Cortex of kidney (tissue), 1 donor: ENCODE measurements at places on chromosomes 7 and 10.

GRCh38 chr7:120665068-120665467, 192.9 kb downstream of the TSPAN12 start:
- no peak for DNase-seq

DNA sequence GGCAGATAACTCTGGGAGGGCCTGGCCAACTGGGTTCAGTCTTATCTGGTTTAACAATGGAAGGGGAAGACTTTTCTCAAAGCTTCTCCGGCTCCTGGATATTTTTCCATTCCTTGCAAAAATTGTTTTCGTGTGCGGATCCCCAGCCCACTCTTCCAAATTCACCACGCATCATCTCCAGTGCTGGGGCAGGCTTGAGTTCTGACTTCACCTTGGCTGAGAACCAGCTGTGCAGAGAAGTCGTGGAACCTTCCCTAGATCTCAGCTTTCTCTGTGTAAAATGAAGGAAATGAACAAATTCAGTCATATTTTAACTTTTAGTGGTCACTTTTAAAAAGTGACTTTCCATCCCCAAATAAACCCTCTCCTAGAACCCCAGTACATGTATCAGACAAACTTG, 297.0 kb downstream of the TCF7L2 start:
- DNase-seq, result no peak

- DNase-seq, result no peak
These were observed 87.2 kb upstream of the AGK start for GRCh38 chr7:141463986-141464385.

- no peak for DNase-seq
These were observed 54.8 kb downstream of the ATAD1 start for GRCh38 chr10:87763086-87763861.

- no peak for DNase-seq
These were observed 17.7 kb upstream of the GTPBP4 start for GRCh38 chr10:970311-971149.

GRCh38 chr7:3520206-3520605, 219.2 kb downstream of the SDK1 start:
- DNase-seq, result no peak

DNA sequence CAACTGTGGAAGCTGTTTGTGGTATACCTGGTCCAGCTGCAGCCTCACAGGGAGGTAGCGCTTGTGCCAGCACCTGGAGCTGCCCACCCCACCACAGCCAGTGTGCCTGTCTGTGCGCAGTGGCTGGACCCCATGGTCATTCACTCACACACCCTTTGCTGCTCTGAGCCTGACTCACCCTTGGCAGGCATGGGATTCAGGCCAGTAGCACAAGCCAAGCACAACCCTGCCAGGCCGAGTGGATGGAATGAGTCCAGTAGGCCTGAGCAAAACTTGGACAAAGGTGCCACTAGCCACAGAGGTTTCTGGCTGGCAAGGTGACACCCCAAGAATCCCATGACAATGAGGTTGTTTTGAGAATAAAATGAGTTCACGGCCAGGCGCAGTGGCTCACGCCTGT, 19.0 kb downstream of the RBM48 start:
- DNase-seq, result no peak

GRCh38 chr7:36281945-36282717, 107.5 kb upstream of the ANLN start:
- no peak for DNase-seq

- no peak for DNase-seq
These were observed 34.2 kb downstream of the DNAJC12 start for GRCh38 chr10:67803588-67804394.

GRCh38 chr10:66575251-66575855, 350.5 kb upstream of the LRRTM3 start:
- no peak for DNase-seq

DNA sequence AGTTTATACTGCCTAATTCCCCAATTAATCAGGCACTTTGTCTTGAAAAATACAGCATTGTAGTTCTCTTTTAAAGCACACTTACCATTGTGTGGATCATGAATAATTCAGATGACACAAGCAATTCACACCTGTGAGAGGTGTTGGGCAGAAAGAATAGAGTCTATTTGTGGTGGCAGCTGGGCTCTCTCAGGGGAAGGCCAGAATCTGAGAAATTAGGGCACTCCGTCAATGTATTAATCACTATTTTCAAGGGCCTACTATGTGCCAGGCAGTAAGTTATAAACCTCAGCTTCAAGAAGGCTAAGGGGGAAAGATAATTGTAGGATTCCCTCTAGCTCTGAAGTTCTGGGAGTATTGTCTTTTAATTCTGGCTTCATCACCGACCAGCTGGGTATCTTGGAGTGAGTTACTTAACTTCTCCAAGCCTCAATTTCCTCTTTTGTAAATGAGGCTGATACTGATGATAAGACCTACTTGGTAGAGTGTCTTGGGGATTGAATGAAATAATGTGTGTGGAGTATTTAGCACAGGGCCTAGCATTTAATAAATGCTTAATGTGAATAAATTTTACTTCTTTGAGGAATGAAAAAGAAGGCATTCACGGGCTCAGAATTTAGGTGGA, 2.5 kb downstream of the CHN2 start:
- DNase-seq, result no peak

- no peak for DNase-seq
These were observed 370.8 kb downstream of the CDC14C start for GRCh38 chr7:49295146-49295545.

- DNase-seq, result no peak
These were observed 23.4 kb upstream of the NME8 start for GRCh38 chr7:37825038-37825437.

GRCh38 chr10:49172061-49172776, 16.0 kb downstream of the TMEM273 start:
- no peak for DNase-seq

- no peak for DNase-seq
These were observed 480 bp downstream of the MNX1 start for GRCh38 chr7:157009778-157010587.

- no peak for DNase-seq
These were observed 81.7 kb upstream of the EFCAB10 start for GRCh38 chr7:105662998-105663397.

- DNase-seq, result no peak
These were observed 24.7 kb downstream of the ADK start for GRCh38 chr10:74175510-74176379.

DNA sequence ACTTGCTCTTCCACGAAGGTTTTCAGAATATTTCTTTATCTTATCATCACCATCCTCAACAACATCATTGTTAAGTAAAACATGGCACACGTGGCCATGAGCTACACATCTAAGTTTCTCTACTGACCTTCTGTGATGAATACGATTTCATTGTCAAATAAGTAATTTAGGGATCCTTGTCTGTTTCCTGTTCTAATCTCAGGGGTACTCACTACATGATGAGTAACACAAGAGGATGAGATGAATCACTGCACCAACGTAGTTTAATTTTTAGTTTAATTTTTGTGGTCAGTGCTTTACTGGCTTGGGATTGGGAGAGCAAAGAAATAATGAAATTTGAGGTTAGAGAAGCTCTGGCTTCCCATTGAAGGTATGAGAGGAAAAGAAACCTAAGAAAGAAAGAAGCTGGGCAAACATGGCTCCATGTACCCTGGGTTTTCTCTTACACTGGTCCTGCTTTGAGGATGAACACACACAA, 461.9 kb upstream of the KLF6 start:
- DNase-seq, result no peak

GRCh38 chr10:89399956-89400355, 7.5 kb downstream of the IFIT1 start:
- DNase-seq, result no peak

GRCh38 chr7:76300166-76300731, 2.2 kb upstream of the HSPB1 start:
- DNase-seq, result no peak

DNA sequence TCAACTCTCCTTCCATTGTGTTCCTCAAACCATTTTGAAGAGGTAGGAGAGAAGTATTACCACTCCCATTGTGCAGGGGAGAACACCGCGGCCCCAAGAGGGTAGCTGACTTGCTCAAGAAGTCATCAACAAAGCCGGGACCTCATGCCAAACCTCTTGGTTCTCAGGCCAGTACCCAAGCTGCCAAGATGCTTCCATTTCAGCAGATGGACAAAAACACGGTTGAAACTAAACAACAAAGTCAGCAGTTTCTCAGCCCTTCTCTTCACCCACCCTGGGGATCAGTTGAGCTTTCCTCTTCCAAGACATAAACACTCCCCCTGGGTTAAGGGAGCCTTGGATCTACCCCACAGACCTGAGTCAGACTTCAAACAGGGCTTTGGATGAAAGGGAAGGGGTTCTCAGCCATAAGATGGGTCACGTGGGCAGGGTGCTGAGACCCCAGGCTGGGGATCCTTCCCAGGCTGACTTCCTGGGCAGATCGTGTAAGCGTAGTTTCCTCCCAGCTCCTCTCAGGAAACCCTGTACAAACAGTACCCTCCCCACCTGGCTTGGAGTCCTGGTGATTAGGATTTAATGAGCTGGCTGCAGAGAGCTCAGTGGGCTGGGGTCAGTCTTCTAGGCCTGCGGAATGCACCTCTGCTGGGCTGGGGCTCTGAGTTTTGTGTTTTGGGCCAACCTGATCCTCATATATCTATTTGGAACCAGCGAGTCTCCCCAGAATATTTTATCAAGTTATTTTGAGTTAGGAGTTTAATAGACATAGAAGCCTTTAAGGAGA, 27.3 kb downstream of the EMX2 start:
- no peak for DNase-seq

GRCh38 chr7:83976302-83976701, 218.3 kb downstream of the SEMA3A start:
- DNase-seq, result no peak

GRCh38 chr10:61669849-61670248, 7.1 kb downstream of the CABCOCO1 start:
- DNase-seq, result no peak

GRCh38 chr7:151181011-151181431, 6.0 kb downstream of the ASB10 start:
- no peak for DNase-seq

- DNase-seq, result no peak
These were observed 3.4 kb upstream of the C10orf88 start for GRCh38 chr10:122957474-122957873.

DNA sequence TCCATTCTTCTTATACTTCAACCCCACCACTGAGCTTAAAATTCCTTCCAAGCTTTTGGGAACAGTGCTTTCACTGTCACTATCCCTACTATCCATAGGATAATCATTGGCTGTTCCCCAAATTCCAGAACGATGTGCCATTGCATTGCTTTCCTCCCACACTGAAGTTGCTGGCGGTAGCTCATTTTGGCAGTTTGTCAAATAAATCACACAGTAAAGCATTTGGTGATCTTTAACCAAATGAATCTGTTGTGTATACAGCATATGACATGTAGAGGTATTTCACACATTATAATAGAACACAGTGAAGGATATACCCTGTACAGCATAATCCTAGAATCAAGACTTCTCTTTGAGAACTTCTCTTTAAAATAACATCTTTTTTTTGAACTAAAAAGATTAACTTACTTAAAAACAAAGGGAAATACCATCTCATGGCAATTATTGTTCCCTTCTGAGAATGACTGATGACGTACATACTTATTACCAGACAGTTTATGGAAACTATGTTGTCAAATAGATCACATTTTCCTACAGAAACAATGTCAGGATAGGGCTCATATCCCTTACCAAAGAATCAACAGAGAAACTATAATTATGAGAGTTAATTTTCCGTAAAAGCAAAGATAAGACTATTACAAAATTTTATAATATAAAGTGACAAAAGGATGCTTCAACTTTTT, 93.6 kb downstream of the CTNNA3 start:
- DNase-seq, result no peak

DNA sequence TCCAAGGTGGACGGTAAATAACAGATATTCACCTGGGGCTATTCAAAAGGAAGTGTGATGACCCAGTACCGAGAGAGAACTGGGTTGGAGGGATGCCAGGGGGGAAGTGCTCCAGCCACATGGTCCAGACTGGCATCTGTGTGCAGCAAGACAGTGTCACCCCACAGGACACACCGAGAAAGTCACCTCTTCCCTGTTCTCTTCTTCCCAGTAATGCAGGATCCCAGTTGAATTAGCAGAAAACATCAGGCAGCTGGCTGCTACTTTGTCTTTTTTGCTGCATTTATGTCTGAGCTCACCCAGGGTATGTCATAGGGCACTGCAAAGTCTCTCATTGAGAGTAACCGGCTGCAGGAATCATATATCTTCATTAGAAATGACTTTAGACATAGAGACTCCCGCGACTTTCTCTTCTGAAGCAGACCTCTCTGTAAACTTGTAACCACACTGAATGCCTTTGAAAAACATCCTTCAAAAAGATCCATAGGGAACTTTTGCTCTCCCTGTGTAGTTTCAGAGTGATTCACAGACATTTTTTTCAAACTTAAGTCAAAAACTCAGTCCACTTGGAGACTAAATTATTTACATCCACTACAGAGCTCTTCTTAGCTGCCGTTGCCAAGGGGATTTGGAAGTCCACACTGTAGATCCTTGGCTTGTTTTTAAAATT, 609.0 kb upstream of the DPP6 start:
- no peak for DNase-seq

- DNase-seq, result no peak
These were observed 11.2 kb downstream of the ANKMY2 start for GRCh38 chr7:16634271-16634738.

DNA sequence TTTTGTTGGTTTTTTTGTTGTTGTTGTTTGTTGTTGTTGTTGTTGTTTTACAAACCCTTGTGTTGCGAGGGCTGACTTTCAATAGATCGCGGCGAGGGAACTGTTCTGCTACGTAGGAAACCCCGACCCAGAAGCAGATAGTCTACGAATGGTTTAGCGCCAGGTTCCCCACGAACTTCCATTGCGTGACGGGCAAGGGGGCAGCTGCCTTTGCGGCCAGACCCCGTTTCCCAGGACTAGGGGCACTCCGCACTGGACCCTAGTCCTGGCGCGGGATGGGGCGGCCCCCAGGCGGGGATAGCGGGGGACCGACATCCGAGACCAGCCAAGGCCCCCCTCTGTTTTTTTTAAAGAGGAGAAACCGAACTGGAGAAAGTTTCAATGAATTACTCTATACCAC, 119.6 kb downstream of the LRRTM3 start:
- DNase-seq, result no peak
